ENCODE measurements at places on chromosomes 3 and 15. TPM values are rescaled to one million over a fixed set of nuclear protein-coding genes. Genes with fewer than 3 reads are reported as not detected.

DNA sequence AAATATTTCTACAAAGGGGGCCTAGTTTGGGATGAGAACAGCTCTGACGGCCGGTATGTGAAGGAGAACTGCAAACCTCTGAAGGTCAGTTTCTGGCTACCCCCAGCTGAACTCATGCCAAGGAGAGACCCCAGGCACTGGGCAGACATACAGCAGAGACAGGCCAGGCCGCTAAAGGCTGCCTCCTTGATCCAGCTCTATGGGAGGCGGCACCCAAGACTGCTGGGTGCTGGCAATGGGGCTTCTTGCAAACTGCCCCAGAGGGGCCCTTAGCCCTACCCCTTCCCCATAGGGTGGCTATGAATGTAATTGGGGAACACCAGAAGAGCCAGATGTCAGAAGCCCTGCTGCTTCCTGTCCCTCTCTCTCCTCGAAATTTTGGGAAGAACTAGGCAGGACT lies 13.3 kb downstream of the CLK3 start:
- H3K36me3 ChIP-seq, result peaks cover 97% of the 10 kb centered on the region
- H3K4me1 ChIP-seq, result no peaks in the 10 kb centered on the region
- DNase-seq, result no peak
- no peak overlapping the region for H3K4me3 ChIP-seq
- H3K27me3 ChIP-seq, result no peaks in the 10 kb centered on the region

GRCh38 chr3:34882764-34883163 lies 756.6 kb upstream of the ARPP21 start:
- DNase-seq, result peak; percentile 36
- H3K4me1 ChIP-seq, result no peaks in the 10 kb centered on the region
- H3K36me3 ChIP-seq, result no peaks in the 10 kb centered on the region
- no peaks in the 10 kb centered on the region for H3K27me3 ChIP-seq

DNA sequence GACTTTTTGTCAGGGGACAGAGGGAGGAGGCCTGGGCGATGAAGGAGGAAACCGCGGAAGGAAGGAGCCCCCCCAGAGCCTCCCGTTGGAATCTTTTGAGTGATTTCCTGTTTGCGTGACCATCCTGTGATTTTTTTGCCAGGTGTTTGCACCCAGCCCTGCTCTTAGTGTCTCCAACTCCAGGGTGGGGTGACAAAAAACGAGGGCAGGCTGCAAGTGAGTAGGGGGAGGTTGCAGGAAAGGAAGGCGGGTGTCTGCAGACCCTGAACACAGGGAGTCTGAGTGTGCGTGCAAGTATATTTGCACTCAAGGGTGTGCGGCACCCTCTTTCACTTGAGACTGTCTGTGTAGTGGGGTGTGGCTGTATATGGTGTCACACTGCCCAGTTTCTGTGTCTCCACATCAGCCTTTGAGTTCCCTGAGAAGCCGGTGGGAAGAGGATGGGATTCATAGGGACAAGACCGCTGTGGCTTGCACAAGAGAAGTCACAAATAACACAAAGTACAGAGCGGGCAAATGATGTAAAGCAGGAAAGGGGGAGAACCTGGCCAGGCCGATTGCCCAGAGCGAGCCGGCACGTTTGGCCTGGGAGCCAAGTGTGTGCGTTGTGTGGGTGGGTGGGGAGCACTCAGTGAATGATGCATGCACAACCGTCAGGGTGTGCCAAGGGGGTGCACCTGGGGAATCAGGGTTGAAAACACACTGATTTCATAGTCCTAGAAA lies 6.6 kb downstream of the ISLR2 start:
- peak overlapping the region; percentile 2 for H3K27ac ChIP-seq
- DNase-seq, result no peak
- H3K36me3 ChIP-seq, result no peaks in the 10 kb centered on the region
- peaks cover 4% of the 10 kb centered on the region for H3K4me1 ChIP-seq
- peaks cover 91% of the 10 kb centered on the region for H3K27me3 ChIP-seq
- H3K4me3 ChIP-seq, result peak overlapping the region; percentile 42

Gene ANKRD34C
- under 0.01 TPM for total RNA-seq

- no peak overlapping the region for H3K27ac ChIP-seq
- no peak overlapping the region for H3K4me3 ChIP-seq
- H3K36me3 ChIP-seq, result no peaks in the 10 kb centered on the region
- peaks cover 9% of the 10 kb centered on the region for H3K4me1 ChIP-seq
Measured at GRCh38 chr3:140829796-140830195, 111.8 kb upstream of the SLC25A36 start.

Gene MAPKAPK3
- 54.4 TPM for total RNA-seq

Gene FMN1
- total RNA-seq, result 2.6 TPM

DNA sequence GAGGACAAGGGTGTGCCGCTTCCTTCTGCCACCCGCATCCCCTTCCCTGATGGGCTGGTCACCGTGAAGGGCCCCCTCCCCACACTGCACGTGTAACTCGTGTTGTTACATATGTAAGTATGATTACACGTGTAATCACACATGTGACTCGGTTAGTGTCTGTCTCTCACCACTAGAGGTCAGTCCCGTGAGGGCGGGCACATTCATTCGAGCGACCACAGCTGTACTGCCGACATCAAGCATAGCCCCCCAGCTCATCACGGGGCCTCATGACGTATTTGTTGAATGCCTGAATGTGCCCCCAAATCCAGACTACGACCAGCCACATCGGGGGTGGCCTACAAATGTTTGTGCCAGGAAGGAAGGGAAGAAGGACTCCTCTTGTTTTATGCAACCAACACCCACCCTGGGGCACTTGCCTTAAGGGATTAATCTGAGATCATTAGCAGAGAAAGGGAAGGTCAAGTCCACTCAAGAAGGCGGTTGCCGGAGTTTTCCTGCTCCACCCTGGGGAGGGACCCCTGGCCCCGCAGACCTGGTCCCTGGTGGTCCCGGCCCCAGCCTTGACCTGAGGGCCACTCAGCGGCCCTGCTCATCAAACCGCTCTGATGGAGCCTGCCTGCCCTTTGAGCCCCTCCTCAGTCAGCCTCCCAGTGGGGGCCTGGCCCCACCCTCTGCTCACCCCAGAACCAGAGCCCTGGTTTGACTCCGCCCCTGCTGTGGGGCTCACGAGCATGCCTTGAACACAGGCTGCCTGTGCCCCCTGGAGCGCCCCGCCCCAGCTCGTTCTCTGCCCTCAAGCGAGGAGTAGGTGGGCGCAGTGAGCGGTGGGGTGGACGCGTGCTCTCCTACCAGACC lies 52.8 kb downstream of the RGMA start:
- DNase-seq, result peak; percentile 41
- H3K4me1 ChIP-seq, result no peaks in the 10 kb centered on the region
- no peaks in the 10 kb centered on the region for H3K27me3 ChIP-seq
- H3K36me3 ChIP-seq, result no peaks in the 10 kb centered on the region
- H3K4me3 ChIP-seq, result no peak overlapping the region
- no peak overlapping the region for H3K27ac ChIP-seq

Gene GJD2
- total RNA-seq, result 0.14 TPM

DNA sequence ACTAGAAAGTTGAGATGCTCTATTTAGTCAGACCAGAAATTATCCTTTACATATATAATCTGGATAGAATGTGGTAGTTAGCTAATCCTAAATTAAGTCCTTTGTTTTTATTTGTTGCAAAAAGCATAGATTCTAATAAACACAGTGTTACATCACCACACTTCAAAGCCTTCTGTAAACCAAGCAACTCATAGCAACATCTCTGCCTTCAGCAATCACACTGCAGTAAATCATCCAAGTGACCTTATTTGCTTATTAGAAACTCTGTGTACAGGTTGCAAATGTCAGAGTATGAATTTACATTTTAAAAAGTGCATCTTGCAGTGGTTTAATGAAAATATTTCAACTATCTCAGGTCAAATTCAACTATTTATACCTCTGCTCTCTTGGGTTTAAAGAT lies 242.5 kb downstream of the GBE1 start:
- no peak overlapping the region for H3K27ac ChIP-seq
- H3K4me1 ChIP-seq, result no peaks in the 10 kb centered on the region
- no peak for DNase-seq
- no peak overlapping the region for H3K4me3 ChIP-seq
- no peaks in the 10 kb centered on the region for H3K36me3 ChIP-seq

Gene PLCB2
- total RNA-seq, result 26.5 TPM

- H3K4me1 ChIP-seq, result no peaks in the 10 kb centered on the region
- H3K27me3 ChIP-seq, result no peaks in the 10 kb centered on the region
- DNase-seq, result no peak
- H3K4me3 ChIP-seq, result no peak overlapping the region
- no peaks in the 10 kb centered on the region for H3K36me3 ChIP-seq
Measured at GRCh38 chr3:29072611-29073010, 208.3 kb upstream of the RBMS3 start.

- DNase-seq, result no peak
- no peak overlapping the region for H3K27ac ChIP-seq
- H3K36me3 ChIP-seq, result no peaks in the 10 kb centered on the region
- H3K4me3 ChIP-seq, result no peak overlapping the region
Measured at GRCh38 chr15:75112848-75113492, 88.7 kb upstream of the C15orf39 start.

DNA sequence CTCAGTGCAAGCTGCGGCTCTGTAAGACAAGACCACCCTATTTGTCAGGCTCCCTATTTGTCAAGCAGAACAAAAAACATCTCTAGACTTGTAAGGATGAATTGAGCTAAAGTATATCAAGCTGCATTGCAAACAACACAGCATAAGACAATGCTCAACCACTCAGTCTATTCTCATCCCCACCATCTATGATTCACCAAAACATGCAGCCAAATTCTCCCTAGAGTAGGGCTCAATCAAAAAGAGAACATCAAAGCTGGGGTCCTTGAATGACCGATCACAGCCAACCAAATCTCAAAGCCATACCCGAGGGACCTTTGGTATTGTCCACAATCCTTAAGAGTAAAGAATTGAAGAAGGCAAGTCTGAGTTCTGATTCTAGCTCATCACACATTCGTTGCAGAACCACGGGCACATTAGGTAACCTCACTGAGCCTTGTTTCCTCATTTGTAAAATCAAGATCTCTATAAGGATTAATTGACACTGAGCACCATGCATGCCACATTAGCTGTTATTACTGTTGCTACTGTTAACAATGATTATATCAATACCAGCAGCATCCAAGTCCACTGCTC lies 31.2 kb downstream of the RFTN1 start:
- no peaks in the 10 kb centered on the region for H3K27me3 ChIP-seq
- no peak overlapping the region for H3K4me3 ChIP-seq
- H3K27ac ChIP-seq, result peak overlapping the region; percentile 78
- peaks cover 54% of the 10 kb centered on the region for H3K36me3 ChIP-seq
- peaks cover 58% of the 10 kb centered on the region for H3K4me1 ChIP-seq

GRCh38 chr3:38738630-38739395 lies 77.2 kb downstream of the SCN10A start:
- no peaks in the 10 kb centered on the region for H3K4me1 ChIP-seq
- H3K4me3 ChIP-seq, result no peak overlapping the region
- H3K27ac ChIP-seq, result no peak overlapping the region
- DNase-seq, result peak; percentile 23
- no peaks in the 10 kb centered on the region for H3K36me3 ChIP-seq

DNA sequence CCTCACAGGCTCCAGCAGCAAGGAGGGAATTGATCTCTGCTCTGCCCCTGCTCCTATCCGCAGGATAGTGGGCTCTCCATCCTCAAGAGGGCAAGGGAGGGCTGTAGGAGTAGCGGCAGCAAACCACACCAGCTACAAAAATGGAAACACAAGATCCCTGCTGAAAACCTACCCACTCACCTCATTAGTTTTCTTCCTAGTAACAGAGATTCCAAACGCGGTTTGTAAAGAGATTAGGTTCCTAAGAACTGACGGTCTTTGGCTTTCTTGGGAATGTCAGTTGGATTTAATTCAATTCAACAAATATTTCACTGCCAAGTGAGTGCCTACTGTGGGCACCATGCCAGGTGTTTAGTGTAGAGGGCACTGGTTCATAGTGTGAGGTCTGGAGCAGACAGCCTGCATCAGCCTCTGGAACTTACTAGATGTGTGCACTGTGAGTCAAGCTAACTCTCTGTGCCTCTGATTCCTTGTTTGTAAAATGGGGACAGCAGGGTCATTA lies 84.7 kb downstream of the MRPL46 start:
- DNase-seq, result no peak
- H3K4me1 ChIP-seq, result no peaks in the 10 kb centered on the region
- H3K4me3 ChIP-seq, result no peak overlapping the region
- H3K27ac ChIP-seq, result no peak overlapping the region
- no peaks in the 10 kb centered on the region for H3K36me3 ChIP-seq

GRCh38 chr3:188926111-188926510 lies 245.7 kb upstream of the TPRG1 start:
- H3K27ac ChIP-seq, result no peak overlapping the region
- DNase-seq, result no peak
- H3K27me3 ChIP-seq, result no peaks in the 10 kb centered on the region
- no peaks in the 10 kb centered on the region for H3K36me3 ChIP-seq

GRCh38 chr3:31105438-31106077 lies 211.1 kb upstream of the GADL1 start:
- H3K4me1 ChIP-seq, result no peaks in the 10 kb centered on the region
- H3K4me3 ChIP-seq, result no peak overlapping the region
- H3K27ac ChIP-seq, result peak overlapping the region; percentile 13
- H3K36me3 ChIP-seq, result no peaks in the 10 kb centered on the region
- H3K27me3 ChIP-seq, result no peaks in the 10 kb centered on the region

- no peaks in the 10 kb centered on the region for H3K4me1 ChIP-seq
- no peak overlapping the region for H3K4me3 ChIP-seq
- DNase-seq, result no peak
- no peaks in the 10 kb centered on the region for H3K27me3 ChIP-seq
Measured at GRCh38 chr15:92049290-92049989, 195.9 kb downstream of the SLCO3A1 start.

GRCh38 chr3:33001889-33002288 lies 50.4 kb downstream of the CCR4 start:
- H3K4me3 ChIP-seq, result no peak overlapping the region
- no peak overlapping the region for H3K27ac ChIP-seq
- DNase-seq, result no peak
- no peaks in the 10 kb centered on the region for H3K36me3 ChIP-seq
- H3K4me1 ChIP-seq, result peaks cover 7% of the 10 kb centered on the region

- no peak for DNase-seq
- no peak overlapping the region for H3K4me3 ChIP-seq
- H3K27ac ChIP-seq, result no peak overlapping the region
- H3K36me3 ChIP-seq, result no peaks in the 10 kb centered on the region
Measured at GRCh38 chr3:10339376-10339955, 18.6 kb upstream of the SEC13 start.

Gene TIPARP
- total RNA-seq, result 14.3 TPM

DNA sequence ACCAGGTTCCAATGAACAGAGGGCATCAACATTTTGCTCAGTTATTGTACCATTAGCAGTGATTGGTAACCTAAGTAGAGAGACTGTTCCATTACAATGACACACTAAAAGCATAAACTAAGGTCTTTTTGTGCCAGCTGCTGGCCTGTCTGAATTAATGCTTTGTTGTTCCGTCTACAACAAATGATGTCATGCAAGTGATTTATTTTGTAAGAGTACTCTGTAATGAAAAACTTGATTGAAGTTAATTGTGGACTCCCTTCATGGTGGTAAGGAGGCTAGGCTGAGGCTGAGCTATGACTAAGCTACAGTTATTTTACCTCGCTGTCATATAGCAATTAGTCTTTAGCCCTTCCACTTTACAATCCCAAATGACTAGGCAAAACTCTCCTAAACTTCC lies 23.2 kb downstream of the RCN2 start:
- no peaks in the 10 kb centered on the region for H3K27me3 ChIP-seq
- DNase-seq, result no peak
- H3K27ac ChIP-seq, result no peak overlapping the region
- H3K4me1 ChIP-seq, result no peaks in the 10 kb centered on the region

Measured in thymus (tissue), 14 donors.